ENCODE measurements at places on chromosomes 7 and 10. TPM values are rescaled to one million over a fixed set of nuclear protein-coding genes. Genes with fewer than 3 reads are reported as not detected.

DNA sequence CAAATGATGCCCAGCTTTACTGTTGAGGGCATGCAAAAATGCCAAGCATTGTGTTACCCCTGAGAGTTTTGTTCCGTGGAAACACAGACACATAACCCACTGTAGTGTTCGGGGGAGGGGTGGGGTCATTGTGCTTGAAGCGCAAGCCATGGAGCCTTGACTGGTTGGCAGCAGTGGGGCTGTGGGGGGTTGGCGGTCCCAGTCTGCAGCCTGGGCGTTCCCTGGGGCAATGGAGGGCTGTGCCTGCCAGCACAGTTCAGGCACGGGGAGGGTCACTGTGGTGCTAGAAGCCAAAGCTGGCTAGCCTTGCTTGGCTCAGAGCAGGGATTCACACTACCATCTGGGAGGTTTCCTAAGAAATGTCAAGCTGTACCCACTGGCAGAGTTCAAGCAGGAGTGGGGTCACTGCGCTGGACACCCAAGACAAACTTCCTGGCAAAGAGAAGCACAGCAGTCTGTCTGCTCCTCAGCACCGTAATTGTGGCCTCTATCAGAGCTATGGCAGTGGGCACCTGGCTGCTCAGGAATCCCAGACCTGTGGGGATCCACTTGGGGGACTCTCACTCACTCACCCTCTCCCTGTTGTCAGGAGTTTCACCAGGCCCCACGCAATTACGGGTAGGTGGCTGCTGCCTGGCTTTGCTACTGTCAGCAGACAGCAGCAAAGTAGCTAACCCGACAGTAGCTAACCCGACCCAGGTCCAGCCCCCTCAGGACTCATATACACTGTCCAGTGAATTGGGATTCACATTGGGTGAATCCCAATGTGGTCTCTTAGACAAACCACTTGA is 292.4 kb downstream of the ZWINT start:
- no peak overlapping the region for H3K4me3 ChIP-seq
- H3K27ac ChIP-seq: no peak overlapping the region
- H3K27me3 ChIP-seq: no peaks in the 10 kb centered on the region
- DNase-seq: no peak
- H3K4me1 ChIP-seq: no peaks in the 10 kb centered on the region

DNA sequence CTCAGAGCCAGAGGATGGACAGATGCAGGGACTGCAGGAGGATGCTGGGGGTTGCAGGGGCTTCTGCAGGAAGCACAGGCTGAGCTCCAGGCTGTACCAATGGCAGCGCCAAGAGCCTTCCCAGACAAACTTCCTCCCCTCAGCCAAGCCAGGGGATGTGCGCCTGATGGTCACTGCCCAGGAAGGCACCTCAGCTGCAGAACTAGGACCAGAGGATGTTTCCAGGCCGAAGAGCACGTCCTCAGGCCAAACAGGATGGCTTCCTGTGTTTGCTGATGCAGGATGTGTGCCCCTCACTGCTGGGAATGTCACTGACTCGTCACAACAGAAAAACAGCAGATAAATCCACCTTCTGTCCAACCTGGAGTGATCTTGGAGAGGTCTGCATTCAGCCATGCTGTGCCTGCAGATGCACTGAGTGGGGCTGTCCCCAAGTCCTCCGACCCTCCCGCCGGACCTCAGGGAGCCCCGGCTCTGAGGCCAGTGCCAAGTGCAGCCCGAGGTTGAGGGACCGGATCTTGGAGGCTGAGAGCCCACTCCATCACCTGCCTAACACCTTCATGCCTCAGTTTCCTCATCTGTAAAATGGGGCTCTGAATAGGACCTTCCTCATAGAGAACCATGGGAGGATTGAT is 152.5 kb upstream of the CHST15 start:
- no peak for DNase-seq
- H3K36me3 ChIP-seq: no peaks in the 10 kb centered on the region
- no peaks in the 10 kb centered on the region for H3K27me3 ChIP-seq
- H3K27ac ChIP-seq: no peak overlapping the region

DNA sequence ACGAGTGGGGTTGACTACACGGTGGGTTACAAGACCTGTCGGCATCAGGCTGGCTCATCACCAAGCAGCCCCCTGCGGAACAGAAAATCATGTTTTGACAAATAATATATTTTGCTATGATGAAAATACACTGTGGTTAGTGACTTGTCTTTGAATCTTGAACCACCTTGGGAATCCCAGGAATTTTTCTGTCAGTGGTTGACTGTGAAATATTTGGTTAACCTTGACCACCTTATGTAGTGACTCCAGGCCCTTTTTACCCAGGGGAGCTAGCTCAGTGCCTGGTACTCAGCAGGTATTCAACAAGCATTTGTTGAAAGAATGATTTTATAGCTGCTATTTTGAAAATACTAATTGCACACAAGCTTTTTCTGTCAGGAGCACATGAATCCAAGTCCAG is 406.0 kb downstream of the PHF14 start:
- H3K27me3 ChIP-seq: no peaks in the 10 kb centered on the region
- no peak for DNase-seq
- H3K4me1 ChIP-seq: no peaks in the 10 kb centered on the region
- no peak overlapping the region for H3K27ac ChIP-seq
- H3K4me3 ChIP-seq: no peak overlapping the region
- H3K36me3 ChIP-seq: no peaks in the 10 kb centered on the region

DNA sequence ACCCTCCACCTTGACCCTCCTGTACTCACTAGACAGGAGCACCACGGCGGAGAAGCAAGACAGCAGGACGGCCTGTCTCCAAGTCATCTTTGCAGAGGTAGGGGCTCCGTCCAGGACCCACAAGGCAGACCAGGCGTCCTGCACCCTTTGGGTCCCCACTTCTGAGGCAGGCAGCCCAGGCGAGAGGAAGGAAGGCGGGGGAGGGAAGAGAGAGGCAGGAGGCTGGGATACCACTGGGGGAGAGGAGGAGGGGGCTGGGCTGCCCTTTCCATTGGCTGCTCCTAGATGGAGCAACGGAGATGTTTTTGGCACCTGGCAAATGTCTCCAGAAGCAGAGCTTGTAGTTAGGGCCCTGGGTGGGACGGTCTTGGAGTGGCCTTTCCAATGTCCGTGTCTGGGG is at the start of gene UCMA:
UCMA (minus strand) TSS at position 203 of the 400 bp plus-strand sequence; CDS start at position 87, 116 bp downstream.
- no peaks in the 10 kb centered on the region for H3K27me3 ChIP-seq
- H3K4me1 ChIP-seq: peaks cover 2% of the 10 kb centered on the region
- H3K27ac ChIP-seq: no peak within 1 kb of the TSS
- no peak for DNase-seq

GRCh38 chr7:100371561-100372171 is 1.6 kb upstream of the PILRA start:
- H3K4me1 ChIP-seq: no peaks in the 10 kb centered on the region
- no peak overlapping the region for H3K27ac ChIP-seq
- H3K27me3 ChIP-seq: no peaks in the 10 kb centered on the region

- no peak overlapping the region for H3K4me3 ChIP-seq
- H3K4me1 ChIP-seq: peaks cover 9% of the 10 kb centered on the region
- no peaks in the 10 kb centered on the region for H3K36me3 ChIP-seq
- DNase-seq: no peak
- H3K27me3 ChIP-seq: peaks cover 21% of the 10 kb centered on the region
- H3K27ac ChIP-seq: no peak overlapping the region
These were observed 2.3 kb downstream of the PSD start for GRCh38 chr10:102416283-102416682.

DNA sequence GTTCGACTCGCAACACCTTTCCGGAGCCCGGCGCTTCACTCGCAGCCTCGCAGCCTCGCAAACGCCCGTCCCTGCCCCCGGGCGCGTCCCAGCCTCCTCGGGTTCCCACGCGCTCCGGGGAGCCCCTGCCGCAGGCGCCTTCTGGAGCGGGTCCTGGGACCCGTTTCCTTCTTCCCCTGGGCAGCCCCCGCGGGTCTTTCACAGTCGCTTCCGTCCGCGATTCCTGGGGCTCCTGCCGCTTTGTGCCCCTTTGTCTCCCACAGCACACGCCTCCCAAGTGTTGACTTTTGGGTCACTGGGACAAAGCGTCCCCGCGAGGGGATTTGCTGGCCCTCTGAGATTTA is 140.7 kb downstream of the DYNC2I1 start:
- H3K36me3 ChIP-seq: no peaks in the 10 kb centered on the region
- peaks cover 5% of the 10 kb centered on the region for H3K4me1 ChIP-seq
- H3K27ac ChIP-seq: no peak overlapping the region

DNA sequence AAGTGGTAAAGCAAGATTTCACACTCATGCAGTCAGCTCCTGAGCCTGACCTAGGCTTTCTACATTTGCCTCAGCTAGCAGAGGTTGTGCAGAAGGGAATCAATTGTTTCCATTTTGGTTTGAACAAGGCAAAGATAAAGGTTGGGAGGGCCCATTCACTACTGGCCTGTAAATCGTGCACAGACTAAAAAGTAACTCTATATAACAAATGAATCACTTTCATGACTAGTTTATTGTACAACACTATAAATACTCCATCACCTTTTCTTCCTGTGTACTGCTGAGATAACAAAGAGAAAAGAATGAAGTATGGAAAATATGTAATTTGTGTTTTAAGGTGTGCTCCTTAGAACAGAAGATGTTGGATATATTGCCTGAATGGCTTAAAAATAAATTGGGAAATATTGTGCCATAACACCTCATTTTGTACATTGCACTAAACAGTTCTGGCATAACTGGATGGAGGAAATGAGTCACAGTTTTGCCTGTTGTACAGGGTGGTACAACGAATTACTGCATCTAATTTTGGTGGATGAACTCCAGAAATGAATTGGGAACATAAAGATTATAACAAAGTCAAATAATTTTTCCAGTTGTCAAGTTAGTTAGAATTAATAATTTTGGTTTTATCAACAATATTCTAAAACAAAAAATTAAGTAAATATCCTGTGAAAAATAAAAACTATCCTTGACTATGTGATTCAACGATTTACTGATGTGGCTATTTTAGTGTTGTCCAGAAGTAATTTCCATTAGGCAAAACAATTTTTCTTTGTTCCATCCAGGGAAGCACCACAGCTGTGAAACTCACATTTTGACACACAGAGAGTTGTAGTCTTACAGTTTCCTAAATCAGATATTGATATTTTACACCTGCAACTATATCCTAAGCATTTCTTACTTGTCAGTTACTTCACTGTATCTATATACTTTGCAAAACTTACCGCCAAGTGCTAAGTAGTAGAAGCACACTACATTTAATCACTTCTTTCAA is 18.0 kb downstream of the SEMA3C start:
- peaks cover 16% of the 10 kb centered on the region for H3K36me3 ChIP-seq
- H3K4me1 ChIP-seq: peaks cover 4% of the 10 kb centered on the region
- no peak overlapping the region for H3K4me3 ChIP-seq
- H3K27ac ChIP-seq: no peak overlapping the region

- H3K4me3 ChIP-seq: peak overlapping the region; percentile 4
- H3K27ac ChIP-seq: peak overlapping the region; percentile 91
- no peaks in the 10 kb centered on the region for H3K27me3 ChIP-seq
- peaks cover 26% of the 10 kb centered on the region for H3K4me1 ChIP-seq
- DNase-seq: peak; percentile 91
These were observed 73.8 kb downstream of the CUL1 start for GRCh38 chr7:148772297-148773089.

- H3K4me1 ChIP-seq: peaks cover 8% of the 10 kb centered on the region
- DNase-seq: no peak
- no peaks in the 10 kb centered on the region for H3K27me3 ChIP-seq
- H3K36me3 ChIP-seq: no peaks in the 10 kb centered on the region
- no peak overlapping the region for H3K27ac ChIP-seq
These were observed 433.1 kb downstream of the HTR7 start for GRCh38 chr10:90424730-90425129.

- no peaks in the 10 kb centered on the region for H3K27me3 ChIP-seq
- no peak overlapping the region for H3K4me3 ChIP-seq
- no peaks in the 10 kb centered on the region for H3K36me3 ChIP-seq
- no peak for DNase-seq
These were observed 653.6 kb downstream of the REEP3 start for GRCh38 chr10:64174666-64175255.

DNA sequence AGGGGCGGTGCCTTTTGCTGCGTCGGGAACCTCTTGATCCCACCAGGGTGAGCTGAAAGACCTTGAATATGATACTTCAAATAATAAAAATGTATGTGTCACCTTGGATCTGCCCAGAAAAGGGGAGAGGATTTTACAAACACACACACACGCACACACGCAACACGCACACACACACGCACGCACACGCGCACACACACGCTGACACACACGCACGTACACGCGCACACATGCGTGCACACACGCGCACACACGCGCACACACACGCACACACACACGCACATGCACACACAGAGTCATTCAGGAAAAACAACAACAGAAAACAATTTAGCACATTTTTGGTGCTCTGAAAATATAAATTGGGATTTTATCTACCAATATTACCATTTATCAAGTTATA is 379.5 kb downstream of the PAXIP1 start:
- DNase-seq: no peak
- H3K4me3 ChIP-seq: no peak overlapping the region
- H3K4me1 ChIP-seq: no peaks in the 10 kb centered on the region

DNA sequence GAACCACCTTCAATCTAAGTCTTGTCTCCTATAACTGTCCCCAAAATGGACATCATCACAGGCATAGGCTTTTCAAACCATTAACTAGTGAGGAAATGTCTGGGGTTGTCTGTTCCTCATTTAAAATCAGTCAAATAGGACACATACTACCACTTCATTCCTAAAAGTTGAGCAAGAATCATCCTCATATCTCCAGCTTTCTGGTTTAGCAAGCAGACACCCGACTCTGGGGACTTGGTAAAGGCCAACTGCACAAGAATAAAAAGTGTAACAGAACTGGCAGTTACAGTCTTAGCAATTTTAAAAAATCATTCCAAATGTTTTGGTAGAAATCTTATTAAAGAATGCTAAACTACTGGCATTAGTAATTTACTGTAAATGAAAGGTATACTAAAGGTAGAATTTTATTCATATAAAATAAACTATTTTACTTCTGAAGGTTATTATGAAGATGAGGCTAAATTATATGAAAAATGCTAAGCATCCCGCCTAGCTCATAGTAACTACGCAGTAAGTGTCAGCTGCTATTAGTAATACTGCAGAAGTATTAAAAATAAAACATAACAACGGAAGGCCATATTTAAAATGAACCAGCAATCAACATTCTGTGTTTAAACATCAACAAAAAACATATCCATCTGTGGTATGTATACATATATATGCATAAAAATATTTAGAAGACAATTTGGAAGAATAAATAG is 60.8 kb downstream of the ZNF438 start:
- H3K4me3 ChIP-seq: no peak overlapping the region
- no peak overlapping the region for H3K27ac ChIP-seq
- DNase-seq: no peak
- no peaks in the 10 kb centered on the region for H3K4me1 ChIP-seq

DNA sequence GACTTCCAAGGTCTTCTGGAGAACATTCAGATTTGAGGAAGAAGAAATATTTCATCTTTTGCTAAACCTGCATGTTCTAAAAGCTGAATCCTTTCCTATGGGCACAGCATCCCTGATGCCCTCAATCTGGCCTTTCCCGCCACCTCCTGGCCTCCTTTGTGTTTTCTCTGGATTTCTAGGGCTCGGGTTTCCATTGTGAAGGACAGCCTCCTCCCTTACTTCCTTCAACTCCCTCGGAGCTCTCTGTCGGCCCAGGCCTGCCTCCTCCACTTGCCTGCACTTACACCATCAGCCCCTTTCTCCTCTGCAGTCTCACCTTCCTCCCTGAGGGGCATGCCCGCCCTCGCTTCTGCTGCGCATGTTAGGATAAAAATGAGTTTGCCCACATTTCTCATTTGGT is 75.4 kb downstream of the WIPF3 start:
- no peaks in the 10 kb centered on the region for H3K4me1 ChIP-seq
- H3K27ac ChIP-seq: no peak overlapping the region

The CFAP69 gene
- total RNA-seq: 1.8 TPM

The SEMA3C gene
- 37.0 TPM for total RNA-seq

The MRLN gene
- total RNA-seq: 16.0 TPM

The CPEB3 gene
- total RNA-seq: 1.7 TPM

The LIPJ gene
- not detected for total RNA-seq

The ELFN1 gene
- 1.3 TPM for total RNA-seq

The EVX1 gene
- not detected for total RNA-seq

The EPO gene
- not detected for total RNA-seq

The KAZALD1 gene
- 58.1 TPM for total RNA-seq

The CRYGN gene
- not detected for total RNA-seq

The CRTAC1 gene
- total RNA-seq: not detected

Measured in SJCRH30 (cell line).